Activated CD4-positive, alpha-beta T cell treated with anti-CD3 and anti-CD28 coated beads, Interleukin-2, amount 50 U/mL, for 16 hours (primary cell): ENCODE measurements at places on chromosomes 1 and 21.
A peak's percentile ranks its signal among the peaks of the same experiment; 100 is the strongest.

GRCh38 chr1:234675006-234675405 is 65.0 kb upstream of the IRF2BP2 start:
- DNase-seq: no peak

DNA sequence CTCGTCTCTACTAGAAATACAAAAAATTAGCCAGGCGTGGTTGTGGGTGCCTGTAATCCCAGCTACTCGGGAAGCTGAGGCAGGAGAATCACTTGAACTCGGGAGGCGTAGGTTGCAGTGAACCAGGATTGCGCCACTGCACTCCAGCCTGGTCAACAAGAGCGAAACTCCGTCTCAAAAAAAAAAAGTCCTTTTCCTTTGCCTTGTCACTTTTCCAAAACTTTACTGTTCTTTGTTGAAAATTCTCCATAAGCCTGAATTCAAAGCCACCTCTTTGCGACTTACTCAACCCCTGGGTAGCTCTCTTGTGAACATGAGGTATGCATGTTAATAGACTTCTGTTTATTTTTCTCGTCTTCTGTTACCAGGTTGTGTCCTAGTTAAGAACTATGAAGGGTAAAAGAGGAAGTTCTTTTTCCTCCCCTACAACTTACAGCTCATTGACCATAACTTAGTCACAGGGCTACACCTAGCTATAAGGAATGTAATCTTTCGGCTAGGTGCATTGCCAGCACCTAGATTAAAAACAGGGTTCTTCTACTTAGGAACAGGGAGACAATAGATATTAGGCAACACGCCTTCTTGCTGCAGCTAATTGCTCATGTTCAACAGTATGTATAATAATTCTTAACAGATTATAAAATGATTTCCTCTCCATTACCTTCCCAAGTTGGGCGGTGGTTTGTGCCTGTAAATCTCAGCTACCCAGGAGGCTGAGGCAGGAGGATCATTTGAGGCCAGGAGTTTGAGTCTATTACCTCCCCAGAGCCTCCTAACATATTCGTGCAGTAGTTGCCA is 40.9 kb downstream of the PTAFR start:
- DNase-seq: no peak

- DNase-seq: no peak
Observed at GRCh38 chr1:204819495-204819894, 51.2 kb upstream of the NFASC start.

- DNase-seq: no peak
Observed at GRCh38 chr21:31443736-31444521, 99.9 kb upstream of the TIAM1 start.

DNA sequence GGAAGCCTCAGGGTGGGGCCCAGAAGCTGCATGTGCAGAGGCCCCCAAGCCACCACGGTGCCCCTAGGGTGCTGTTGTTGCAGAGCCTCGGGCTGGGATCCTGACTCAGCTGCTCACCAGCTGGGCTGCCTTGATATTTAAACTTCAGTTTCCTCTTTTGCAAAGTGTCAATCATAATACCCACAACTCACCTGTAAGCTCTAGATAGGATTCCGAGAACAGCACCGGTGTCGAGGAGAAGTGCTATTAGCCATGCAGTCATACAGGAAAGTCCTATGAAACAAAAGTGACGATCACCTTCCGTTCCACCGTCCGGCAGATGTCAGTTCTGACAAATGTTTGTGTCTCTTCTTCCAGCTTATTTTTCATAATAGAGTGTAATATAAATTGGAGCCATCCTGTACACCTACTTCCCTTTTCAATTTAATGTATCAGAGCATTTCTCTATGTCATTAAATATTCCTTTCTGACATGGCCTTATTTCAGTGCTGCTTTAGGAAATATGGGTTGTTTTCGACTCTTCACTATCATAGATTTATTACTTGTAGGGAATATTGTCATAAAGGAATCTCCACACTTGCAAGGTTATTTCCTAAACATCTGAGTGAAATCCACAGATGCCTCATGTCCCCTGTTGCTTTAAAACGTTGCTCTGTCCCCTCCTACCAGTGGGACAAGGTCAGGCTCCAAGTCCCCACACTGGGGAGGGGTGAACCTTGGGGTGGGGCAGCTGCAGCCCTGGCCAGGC is 100.8 kb downstream of the SIK1 start:
- DNase-seq: no peak

DNA sequence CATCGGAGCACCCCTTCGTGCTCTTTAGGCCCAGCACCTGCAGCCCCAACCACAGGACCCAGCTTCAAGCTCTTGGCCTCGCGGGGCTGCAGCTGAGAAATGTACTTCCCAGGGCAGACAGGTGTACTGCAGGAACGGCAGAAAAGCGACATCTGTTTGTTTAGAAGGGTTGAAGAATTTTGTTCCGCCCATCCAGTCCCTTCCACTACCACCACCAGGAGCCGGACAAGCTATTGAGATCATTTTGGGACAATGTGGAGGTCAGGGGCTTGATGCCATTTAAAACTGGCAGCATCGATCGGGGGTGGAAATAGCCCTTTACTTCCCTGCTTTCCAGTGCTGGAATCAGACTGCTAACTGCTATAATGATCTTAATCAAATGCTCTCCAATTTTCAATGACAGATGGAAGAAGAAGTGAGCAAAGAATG is 1.7 kb downstream of the SERTAD4 start:
- DNase-seq: no peak

DNA sequence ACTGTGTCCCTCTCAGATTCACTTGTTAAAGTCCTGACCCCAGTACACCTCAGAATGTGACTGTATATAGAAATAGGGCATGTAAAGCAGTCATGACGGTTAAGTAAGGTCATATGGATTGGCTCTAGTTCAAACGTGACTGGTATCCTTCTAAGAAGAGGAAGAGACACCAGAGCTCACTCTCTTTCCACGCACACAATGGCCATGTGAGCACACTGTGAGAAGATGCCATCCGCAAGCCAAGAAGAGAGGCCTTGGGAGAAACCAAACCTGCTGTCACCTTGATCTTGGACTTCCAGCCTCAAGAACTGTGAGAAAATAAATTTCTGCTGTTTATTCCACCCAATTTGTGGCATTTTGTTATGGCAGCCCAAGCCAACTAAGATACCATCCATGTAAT is 56.8 kb upstream of the IRF2BP2 start:
- DNase-seq: no peak

DNA sequence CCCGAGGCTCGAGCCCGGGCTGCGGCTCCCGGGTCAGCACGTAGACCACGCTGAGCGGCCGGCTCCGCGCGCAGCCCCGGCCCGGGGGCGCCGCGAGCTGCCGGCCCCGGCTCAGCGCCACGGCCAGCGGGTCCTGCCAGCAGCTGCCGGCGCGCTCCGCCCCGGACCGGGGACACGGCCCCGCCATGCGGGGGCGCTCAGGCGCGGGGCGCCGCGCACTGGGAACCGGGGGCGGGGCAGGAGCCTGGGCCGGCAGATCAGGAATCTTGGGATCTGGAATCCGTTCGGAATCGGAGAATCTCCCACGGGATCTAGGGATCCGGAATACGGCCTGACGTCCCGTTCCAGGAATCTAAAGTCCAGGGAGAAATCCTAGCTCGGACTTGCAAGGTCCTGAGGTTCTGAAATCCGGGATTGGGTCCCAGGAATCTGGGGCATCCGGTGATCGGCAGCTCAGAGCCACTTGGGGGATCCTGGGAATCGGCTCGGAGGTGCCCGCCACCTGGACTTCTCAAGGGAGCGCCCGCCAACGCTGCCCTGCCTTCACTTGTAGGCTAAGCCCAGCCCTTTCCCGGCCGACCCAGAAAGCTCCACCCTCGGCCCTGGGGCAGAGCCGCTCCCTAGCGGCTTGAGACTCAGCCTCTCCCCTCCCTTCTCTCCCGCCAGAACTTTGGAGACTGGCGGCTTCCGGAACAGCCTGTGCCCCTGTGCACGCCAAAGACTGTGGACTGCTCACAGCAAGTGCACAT is at the start of gene MAP3K6:
MAP3K6 (minus strand) TSS at position 551 of the 749 bp plus-strand sequence; CDS start at position 187, 364 bp downstream.
- peak; percentile 51 for DNase-seq

DNA sequence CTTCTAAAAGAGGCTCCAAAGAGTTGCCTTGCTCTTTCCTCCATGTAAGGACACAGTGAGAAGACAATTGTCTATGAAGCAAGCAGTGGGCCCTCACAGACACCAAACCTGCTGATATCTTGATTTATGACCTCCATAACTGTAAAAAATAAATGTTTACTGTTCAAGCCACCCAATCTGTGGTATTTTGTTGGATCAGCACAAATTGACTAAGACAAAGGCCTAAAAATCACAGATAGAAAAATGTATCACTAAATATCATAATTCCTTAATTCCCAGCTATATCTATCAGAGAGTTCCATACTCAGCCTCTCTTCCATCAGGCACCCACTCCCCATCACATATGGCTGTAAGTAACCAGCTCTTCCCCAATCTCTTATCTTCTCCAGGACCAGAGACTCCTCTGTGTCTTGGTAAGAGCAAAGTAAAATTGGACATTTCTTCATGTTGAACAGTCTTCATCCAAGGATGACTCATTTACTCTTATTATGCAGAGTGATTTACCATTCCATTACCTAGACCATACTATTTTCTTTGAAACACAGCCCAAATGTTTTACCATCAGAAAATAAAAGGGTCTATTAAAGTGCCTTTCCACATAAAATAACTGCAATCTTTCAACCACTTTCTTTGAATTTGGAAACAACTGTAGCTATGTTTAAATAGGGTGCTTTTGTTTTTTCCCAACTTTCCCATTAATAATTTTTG is 503.6 kb downstream of the MRPL39 start:
- no peak for DNase-seq

DNA sequence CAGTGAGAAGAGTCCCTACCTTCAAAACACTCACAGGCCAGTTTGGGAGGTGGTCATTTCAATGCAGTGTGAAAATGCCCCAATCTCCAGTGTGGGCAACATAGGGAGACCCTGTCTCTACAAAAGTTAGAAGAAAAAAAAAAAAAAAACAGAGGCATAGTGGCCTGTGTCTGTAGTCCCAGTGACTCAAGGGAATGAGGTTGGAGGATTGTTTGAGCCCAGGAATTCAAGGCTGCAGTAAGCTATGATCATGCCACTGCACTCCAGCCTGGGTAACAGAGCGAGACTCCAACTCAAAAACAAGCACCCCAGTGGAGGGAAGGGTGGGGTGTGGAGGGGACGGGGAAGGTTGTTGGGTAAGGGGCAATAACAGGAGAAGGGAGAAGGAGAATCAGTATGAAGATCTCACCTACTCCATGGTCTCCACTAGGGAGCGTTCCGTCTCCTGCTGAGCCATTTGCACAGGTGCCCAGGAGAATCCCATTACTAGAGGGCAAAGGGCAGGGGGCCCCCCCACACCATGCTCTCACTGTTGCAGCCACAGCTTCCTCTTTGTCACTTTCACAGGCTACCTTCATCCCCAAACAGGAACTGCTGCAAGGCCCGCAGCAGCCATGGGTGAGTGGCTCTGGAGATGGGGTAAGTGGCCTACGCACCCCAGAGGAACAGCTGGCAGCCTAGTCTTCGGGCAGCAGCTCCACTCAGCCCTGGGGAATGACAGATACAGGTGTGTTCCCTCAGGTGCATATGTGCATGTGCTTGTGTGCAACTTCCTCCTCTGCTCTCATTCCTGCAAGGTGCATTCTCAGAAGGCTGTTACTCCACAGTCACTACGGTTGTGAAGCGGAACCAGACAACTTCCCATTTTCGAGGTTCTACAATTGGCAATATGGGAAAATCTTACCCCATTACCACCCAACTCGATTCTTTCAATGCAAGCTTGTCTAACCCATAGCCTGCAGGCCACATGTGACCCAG is 87.9 kb upstream of the LYST start:
- DNase-seq: peak; percentile 40

DNA sequence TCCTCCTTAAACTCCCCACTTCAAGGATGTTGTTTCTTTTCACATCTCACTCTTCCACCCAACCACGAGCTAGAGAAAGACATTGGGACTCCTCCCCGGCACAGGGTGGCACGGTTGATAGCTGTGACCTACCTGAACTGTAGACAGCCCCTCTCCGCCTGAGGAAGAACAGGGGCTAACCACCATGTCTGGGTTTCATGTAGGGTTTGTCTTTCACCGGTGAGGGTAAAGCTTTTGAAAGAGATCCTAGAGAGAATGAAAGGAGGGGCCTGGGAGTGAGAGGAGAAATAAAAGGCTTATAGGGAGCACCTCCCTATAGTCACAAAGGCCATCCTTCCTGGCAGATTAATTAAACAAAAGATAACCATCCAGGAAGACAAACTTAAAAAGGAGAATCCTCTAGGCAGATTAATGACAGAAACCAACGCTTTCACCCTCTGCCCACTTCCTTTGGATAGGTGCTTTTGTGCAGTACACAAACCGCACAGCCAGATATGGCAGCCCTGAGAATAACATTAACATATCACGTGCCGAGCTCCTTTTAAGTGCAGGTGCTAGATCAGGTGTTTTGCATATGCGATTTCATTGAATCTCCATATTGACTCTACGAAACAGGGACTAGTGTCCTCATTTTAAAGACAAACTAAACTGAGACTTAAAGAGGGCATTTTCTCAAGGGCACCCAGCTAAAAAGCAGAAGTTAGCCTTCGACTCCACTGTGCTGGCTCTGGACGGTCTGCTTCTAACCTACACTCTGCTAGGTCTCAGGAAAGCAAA is 178.1 kb upstream of the RUNX1 start:
- DNase-seq: peak; percentile 62

DNA sequence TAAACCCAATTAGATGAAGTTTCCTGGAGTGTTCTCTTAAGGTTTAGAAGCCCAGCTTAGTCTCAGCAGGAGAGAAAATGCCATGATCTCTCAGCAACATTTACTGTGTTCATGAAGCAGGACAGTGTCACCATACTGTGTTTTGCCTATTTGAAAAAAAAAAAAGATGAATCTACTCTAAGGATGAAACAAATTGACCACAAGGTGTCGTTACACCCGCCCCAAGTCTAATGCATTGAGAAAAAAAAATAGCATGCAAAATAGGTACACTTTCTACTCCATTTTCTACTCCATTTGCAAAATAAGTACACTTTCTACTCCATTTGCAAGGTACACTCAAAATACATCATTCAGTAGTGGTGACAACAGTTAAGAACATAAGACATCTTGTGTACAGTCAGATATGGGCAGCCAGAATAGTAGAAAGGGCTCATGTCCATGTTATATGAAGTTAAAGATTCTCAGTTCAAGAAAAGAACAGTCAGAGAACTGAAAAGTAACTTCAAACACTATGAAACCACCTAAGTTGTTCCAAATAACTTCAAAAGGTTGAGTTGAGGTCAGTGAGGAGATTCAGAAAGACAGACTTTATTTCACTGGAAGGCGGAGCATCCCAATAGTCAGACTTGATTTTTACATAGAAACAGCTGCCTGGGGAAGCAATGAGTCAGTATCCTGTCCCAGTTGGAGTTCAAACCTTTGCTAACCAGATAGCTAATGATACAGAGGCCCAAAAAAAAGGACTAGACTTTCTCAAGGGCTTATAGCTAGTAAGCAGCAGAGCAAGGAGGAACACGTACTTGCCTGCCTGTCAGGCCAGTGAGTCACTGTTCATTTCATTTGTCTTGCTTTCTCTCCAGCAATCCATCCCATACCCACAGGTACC is 13.3 kb downstream of the PLPPR5 start:
- DNase-seq: no peak

GRCh38 chr1:18473195-18473815 is 7.4 kb upstream of the KLHDC7A start:
- no peak for DNase-seq
